Fibroblast of skin of right biceps (primary cell): ENCODE measurements at places on chromosomes 2 and 18.

- no peak for DNase-seq
Measured at GRCh38 chr18:13394801-13395200, 176.2 kb downstream of the LDLRAD4 start.

DNA sequence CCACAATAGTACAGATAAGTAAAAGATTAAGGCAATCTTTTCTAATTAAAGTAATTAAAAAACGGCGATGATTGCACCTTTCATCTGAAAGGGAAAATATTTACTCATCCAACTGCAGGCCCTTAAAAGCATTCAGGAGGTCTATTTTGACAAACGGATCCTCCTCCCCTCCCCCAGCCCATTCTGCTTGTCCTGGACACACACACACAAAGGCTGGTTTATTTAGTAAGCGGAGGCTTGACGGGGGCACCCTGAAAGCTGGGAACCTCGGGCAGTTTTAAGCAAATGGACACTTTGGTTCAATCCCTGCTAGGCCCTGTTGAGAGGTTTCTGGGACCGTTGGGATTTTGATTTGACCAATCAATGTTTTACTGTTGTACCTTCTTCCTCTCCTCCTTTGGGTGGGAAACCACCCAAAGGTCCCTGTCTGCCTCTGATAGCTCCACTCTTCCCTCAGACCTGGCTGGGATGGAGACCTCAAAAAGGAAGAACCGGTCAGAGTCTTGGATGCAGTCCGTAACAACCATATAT, 135.8 kb upstream of the HAAO start:
- no peak for DNase-seq

DNA sequence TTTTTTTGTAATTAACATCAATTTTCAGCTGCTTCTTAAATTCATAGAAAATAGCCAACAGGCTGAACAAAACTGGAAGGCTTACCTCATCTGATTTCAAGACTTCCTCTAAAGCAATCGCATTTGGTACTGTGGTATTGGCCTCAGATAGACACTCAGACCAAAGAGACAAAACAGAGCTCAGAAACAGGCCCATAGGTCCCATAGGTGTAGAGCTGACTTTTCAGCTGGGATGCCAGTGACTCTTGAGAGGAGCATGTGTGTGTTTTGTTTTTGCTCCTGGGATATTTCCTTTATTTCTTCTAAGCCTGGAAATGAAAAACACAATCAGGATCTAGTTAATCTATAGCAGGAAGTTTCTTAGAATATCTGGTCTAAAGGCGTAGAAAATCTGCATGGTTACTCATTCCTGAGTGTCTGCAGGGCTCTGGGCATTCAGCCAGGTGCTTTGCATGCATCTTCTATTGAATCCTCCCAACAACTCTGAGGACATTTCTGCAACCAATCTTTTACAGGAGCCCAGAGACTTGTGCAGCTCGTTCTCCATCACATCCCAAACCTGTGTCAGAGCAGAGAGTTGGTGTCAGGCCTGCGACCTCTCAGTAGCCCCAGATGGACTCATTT, 190.8 kb downstream of the RTP5 start:
- peak; percentile 86 for DNase-seq

DNA sequence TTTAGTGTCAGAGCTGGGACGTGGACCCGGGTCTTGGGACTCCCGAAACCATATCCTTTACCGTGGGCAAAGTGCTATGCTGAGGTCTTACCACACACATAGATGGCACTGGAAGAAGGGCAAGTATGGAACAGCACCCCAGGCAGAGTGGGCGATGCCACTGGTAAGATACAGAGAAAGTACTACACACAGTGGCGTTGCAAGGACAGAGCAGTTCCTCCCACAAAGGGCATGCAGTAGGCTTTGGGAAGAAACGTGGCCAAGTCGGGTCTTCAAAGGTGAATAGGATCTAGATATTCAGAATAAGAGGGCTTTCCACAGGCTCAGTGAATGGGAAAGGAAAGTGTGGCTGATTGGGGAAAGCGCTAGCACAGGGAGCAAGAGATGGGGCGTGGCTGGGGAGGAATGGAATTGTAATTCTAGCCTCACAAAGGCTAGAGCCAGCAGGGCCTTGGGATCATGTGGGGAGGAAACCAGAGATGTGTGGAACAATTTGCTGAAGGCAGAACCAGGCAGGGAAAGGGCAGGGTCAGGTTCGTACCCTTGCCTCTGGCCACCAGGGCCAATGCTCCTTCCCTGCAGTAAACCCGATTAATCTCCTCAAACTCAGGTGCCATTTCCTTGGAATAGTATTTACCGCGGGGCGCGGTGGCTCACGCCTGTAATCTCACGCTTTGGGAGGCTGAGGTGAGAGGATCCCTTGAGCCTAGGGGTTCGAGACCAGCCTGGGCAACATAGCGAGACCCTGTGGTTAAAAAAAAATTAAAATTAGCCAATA, 36.0 kb downstream of the PCBP1 start:
- DNase-seq, result peak; percentile 75

- no peak for DNase-seq
Measured at GRCh38 chr2:16198166-16198912, 258.0 kb downstream of the MYCN start.

GRCh38 chr2:54041135-54041534, 70.3 kb upstream of the PSME4 start:
- no peak for DNase-seq

- DNase-seq, result no peak
Measured at GRCh38 chr2:231321021-231321420, 74.5 kb upstream of the B3GNT7 start.

GRCh38 chr2:19488009-19488691, 129.7 kb upstream of the OSR1 start:
- peak; percentile 70 for DNase-seq
